ENCODE measurements at places on chromosomes 2 and 18.

DNA sequence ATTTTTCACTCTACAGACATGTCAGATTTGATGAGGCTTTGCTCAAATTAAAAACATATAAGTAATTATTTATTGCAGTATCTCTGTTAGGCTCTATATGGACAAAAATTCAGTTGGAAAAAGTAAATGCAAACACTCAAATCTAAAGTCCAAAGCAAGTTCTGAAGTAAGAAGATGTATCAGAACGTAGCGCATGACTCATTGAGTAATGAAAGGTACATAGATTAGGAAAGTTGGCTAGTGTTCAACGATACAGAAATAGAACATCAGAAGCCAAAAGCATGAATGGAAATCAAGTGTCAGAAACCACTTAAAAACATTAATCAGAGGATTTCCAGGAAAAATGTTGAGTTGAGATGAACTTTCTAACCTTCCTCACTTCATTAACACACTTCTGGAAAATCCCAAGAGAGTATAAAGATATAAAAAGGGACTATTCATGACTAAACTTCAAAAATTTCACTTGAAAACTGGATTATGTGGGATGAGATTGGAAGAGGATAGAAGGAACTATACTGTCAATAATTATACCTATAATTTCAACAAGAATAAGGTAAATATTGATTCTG is 494.1 kb downstream of the LRRTM4 start:
- DNase-seq, result no peak

DNA sequence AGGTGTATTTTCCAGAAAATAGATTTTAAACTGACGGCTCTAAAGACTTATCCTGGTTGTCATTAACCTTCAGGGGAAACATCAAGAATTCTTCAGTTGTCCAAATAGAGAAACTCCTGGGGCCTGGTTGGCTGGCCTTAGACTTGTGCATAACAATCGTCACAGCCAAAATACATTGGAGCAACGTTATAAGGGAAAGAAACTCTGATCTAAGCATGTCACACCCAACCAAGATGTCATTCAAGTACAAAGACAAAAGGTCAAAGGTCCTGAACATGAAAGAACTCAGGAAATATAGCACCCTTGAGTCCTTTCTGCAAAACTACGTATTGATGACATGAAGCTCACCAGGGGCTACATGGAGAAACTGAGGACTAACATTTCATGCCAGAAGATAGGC is 23.8 kb upstream of the APCDD1 start:
- no peak for DNase-seq

GRCh38 chr2:121640380-121641316 is 8.6 kb downstream of the CLASP1 start:
- no peak for DNase-seq

- DNase-seq, result no peak
Observed at GRCh38 chr18:13630716-13631268, 95.6 kb downstream of the FAM210A start.

DNA sequence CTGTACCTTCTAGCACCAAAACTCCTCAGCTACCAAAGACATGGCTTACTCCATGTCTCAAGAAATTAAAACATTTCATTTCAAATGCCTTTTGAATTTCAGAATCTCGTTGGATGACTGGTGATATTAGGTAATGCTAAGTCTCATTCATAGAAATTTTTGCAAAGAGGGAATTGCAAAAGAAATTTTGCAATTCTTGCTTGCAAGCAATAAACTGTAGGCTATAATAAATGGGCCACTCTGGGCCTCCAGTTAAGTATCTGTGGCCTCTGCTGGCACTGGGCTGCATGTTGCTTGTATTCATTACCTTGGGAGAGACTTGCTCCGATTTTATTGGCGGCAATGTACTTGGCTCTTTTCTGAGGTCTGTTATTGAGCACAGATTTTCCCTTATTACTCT is 2.8 kb upstream of the LCLAT1 start:
- no peak for DNase-seq

DNA sequence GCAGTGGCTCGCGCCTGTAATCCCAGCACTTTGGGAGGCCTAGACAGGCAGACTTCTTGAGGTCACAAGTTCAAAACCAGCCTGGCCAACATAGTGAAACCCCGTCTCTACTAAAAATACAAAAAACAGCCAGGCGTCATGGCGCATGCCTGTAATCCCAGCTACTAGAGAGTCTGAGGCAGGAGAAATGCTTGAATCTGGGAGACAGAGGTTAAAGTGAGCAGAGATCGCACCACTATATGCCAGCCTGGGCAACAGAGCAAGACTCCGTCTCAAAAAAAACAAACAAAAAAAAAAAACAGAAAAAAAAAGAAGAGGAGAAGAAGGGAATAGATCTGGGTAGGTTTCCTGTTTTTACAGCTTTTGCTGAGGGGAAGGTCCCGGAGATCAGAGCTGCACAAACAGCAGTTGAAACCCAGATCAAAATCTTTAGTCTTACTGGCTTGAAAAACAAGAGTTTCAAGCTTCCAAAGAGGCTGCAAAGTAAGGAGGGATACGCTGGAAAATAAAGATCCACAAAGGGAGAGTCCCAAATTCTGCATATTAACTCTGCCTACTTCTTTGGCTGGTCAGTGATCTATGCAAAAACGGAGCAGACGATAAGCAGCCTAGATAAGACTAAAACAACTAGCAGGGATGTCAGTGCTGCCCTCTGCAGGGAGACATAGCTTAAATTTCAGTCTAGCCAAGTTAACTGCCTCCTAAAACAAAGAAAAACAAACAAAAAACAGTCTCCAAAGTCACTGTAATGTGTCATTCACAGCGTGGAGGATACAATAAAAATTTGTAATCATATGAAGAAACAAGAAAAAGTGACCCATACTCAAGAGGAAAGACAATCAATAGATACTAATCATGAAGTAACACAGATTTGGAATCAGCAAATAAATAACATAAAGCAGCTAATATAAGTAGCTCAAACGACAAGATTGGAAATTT is 74.1 kb downstream of the TLK1 start:
- no peak for DNase-seq

DNA sequence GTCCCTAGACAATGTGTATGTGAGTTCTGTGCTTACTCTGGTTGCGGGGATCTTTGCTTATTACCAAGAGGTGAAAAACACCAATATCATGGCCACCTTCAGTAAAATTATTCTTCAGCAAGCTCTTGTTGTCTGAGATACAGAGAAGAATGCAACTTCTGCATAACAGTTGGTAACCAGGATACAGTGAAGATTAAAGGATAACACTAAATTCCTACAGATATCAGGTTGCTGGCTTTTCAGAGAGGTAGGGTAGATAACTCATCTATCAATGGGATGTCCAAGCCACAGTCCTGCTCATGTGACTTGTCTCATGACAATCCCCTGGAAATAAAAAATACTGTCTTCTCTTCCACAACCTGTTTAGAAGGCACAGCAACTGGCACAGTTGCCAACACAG is 308.5 kb downstream of the TNS1 start:
- no peak for DNase-seq

DNA sequence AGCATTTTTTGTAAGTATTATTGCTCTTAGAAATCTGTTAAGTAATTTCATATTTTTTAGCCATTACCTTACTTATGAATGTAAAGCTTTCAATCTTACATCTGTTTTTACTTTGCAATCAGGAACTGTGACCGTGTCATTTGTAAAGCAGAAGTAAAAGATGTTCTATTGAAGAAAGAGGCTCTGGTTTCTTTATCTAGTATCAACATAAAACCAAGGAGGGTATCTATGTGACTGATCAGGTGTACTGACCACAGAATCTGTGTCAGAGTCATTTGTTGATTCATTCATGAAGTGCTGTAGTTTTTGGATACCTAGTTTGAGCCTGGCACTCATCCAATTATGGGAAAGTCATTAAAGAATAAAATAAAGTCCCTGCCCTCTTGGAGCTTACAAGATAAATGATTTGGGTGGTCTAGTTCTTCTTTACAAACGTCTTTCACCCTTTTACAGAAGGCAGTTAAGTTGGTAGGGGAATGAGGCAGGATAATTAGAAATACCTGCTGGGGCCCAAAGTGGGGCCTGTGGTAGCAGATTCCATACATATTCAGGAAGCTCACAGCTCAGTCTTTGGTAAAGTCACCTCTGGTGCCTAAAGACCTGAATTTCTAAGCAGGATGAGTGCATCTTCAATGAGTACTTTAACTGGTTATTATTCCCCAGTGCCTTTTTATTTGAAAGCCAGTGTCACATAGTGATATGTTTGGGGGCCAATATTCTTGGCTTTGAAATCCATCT is 260.6 kb upstream of the NT5C1B start:
- DNase-seq, result no peak

DNA sequence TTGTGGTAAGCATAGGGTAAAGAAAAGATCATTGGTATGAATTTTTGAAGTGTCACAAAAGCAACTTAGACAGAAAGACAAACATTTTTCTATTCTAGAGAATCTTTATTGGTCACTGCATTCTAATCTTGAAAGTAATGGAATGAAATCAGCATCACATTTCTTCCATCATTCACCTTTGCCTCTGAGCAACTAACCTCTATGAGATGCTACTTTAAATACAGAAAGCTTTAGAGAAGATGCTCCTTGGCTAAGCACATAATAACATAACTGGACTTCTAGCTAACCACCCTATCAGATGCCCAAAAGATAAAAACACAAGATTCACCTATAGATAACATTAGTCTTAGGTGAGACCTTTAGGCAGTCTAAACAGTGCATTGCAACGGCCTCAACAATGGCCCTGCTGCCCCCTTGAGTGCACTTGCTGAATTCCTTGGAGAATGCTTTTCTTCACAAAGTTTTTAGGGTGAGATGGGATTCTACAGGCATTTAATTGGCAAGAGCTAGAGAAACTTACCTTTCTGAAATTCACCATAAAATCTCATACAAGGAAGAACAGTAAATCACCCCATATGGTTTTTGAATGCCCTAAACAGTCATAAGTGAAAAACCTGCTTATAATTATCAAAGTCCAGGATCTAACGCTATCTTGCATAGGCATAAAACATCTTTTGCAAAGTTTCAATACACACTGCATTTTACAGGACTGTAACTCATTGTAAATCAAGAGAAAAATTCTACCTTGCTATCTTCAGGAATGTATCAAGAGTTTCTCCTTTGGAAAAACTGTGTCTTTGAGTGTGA is 791.3 kb upstream of the CHAC2 start:
- no peak for DNase-seq
